EL (cell line): ENCODE measurements at places on chromosomes 7 and 10.
A peak's percentile ranks its signal among the peaks of the same experiment; 100 is the strongest.

DNA sequence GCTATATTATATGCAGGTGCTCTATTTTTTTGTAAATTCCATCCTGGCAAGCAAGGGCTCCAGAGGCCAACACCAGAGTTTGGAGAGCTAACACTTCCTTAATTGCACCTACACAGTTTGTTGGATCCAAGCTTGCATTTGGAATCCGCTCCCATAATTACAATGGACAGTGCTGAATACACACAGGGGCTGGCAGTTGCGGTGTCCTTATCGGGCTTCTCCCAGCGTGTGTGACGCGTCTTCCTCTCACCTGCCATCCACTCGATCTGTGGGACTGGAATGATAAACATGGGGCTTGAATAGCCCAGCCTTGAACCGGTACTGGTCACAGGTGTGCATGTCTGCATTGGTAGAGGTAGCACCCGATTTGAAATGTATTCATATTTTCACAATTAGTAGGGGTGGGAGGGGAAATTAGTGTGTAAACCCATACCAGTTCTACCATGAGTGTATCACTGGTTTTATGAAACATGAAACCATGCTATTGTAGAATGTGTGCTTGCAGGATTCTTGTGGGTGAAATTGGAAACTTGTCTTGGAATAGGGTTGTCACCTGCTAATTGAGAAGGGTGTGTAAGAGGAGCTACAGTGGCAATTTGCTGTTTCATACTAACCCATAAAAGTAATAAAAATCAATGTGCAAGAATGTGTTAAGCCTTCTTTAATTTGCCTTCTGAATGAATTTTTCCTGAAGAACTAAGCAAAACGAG is 316.5 kb downstream of the WDR11 start:
- DNase-seq = no peak

GRCh38 chr10:131490991-131491594 is 179.6 kb upstream of the TCERG1L start:
- no peak for DNase-seq

DNA sequence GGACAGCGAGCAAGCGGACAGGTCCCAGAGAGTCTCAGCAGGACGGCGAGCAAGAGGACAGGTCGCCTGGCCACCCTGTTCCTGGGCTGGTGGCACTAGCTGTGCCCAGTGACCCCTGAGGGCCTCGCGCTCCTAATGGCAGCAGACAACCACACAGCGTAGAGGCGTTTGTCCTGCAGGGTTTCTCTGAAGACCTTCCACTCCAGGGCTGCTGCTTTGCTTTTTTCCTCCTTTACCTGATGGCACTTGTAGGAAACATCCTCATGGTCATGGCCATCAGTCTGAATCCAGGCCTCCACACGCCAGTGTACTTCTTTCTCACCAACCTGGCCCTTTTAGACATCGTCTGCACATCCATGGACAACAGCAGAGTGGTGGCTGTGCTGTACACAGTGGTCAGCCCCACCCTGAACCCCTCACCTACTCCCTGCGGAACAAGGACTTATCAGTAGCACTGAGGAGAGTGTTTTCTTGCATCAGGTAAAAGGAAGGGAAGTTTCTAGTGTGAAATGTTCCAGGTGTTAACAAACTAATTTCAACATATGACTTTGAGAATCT is 27.4 kb downstream of the SCART1 start:
- DNase-seq = no peak

DNA sequence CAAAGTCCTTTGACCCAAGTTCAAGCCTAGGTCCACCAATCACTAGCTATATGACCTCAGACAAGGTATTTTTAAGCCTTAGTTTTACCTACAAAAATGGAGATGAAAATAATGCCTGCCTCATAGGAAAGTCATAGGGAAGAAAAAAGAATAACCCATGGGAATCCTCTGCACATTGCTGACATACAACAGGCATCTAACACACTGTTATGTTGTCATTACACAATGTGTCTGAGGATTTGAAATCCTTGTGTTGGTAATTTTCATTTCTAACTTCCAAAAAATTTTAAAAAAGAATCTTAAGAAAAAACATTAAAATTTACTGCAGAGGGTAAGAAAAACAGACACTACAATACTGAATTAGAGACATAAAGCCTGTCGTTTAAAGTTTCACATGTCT is 5.7 kb downstream of the ANK3 start:
- no peak for DNase-seq

DNA sequence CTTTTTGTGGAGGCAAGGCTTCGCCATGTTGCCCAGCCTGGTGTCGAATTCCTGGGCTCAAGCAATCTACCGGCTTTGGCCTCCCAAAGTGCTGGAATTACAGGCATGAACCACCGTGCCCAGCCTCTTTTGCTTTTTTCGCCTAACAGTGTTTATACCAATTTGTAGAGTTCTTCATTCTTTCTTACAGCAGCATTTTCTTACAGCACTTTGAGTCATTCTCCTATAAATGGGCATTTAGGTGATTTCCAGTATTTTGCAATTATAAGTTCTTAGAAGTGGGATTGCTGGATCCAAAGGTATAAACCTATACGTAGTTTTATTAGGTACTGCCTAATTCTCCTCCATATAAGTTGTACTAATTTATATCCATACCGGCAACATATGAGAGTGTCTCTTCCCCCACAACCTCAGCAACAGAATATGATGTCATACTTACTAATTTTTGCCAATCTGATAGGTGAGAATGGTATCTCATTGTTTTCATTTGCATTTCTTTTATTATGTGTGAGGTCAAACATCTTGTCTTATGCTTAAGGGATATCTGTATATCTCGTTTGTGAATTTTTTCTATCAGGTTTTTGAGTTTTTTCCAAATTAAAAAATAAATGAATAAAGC is 39.1 kb downstream of the SUFU start:
- peak; percentile 27 for DNase-seq

- DNase-seq = no peak
These were observed 4.4 kb upstream of the ABHD11 start for GRCh38 chr7:73742753-73743641.

GRCh38 chr7:90678986-90679385 is 82.9 kb downstream of the CDK14 start:
- no peak for DNase-seq

- DNase-seq = peak; percentile 13
These were observed 85.5 kb upstream of the PRKG1 start for GRCh38 chr10:50988792-50989191.

GRCh38 chr7:28105234-28105633 is 75.4 kb downstream of the JAZF1 start:
- no peak for DNase-seq

- DNase-seq = no peak
These were observed 947.9 kb upstream of the LRRN3 start for GRCh38 chr7:110142939-110143526.

DNA sequence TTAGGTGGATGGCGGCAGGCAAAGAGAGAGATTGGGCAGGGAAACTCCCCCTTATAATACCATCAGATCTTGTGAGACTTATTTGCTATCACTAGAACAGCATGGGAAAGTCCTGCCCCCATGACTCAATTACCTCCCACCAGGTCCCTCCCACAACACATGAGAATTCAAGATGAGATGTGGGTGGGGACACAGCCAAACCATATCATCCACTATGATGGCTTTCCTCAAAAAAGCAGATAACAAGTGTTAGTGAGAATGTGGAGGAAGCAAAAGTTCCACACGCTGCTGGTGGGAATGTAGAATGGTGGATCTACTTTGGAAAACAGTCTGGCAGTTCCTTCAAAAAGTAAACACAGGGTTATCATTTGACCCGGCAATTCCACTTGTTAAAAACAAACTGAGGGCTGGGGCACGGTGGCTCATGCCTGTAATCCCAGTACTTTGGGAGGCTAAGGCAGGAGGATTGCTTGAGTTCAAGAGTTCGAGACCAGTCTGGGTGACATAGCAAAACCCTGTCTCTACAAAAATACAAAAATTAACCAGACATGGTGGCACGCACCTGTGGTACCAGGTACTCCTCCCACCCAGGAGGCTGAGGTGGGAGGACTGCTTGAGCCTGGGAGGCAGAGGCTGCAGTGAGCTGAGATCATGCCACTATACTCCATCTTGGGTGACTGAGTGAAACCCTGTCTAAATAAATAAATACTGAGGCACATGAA is 161.4 kb upstream of the EEPD1 start:
- no peak for DNase-seq

DNA sequence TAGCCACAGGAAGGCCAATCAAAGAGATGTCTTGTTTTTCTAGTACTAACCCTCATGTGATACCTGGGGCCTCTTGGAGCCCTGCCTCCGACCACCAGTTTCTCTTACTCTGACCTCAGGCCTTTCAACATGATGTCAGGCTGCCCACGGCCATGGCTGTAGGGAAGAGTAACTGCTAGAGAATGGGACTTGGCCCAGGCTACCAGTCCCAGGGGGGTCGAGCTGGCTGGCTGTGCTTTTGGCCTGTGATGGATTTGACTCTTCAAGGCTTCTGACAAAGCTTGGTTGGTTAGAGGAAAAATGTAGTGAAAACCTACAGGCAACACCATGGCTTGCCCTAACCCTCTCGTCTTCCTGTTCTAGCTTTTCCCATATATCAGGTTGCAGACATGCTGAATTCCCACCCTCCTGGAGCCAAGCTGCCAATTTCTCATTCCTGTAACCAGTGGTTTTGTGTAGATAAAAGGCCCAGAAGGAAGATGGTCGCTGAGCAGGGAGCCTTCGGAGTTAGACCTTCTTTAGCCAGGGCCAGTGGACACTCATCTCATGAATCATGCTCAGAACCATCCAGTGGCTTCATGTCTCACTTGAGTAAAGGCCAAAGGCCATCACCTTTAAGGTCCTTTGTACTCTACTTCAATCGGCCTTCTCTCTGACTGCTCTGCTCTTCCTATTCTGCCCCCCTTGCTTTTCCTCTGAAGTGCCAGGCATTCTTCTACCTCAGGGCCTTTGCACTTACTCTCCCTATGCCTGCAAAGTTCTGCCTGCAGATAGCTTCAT is 19.7 kb downstream of the SUFU start:
- DNase-seq = peak; percentile 77

DNA sequence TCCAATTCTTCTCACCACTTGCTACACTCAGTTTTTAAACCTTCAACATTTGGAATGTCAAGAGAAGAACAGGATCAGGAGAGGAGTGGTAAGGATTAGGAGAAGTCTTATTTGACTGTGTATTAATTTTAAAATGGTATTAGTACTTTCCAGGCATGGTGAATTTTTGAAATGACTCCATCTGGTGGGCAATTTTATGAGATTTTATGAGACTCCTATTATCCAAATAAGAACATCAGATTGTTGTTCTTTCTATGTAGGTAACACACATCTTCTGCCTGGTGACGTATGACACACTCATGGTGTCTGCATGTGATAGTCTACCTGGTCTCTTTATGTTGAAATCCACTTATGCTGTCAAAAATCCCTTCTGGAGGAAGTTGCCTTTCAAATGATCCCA is 51.0 kb downstream of the SLC13A1 start:
- no peak for DNase-seq

- peak; percentile 92 for DNase-seq
These were observed 45.9 kb downstream of the HIPK2 start for GRCh38 chr7:139731802-139732470.

- DNase-seq = peak; percentile 69
These were observed 4.2 kb downstream of the OSBPL3 start for GRCh38 chr7:24975644-24976260.

DNA sequence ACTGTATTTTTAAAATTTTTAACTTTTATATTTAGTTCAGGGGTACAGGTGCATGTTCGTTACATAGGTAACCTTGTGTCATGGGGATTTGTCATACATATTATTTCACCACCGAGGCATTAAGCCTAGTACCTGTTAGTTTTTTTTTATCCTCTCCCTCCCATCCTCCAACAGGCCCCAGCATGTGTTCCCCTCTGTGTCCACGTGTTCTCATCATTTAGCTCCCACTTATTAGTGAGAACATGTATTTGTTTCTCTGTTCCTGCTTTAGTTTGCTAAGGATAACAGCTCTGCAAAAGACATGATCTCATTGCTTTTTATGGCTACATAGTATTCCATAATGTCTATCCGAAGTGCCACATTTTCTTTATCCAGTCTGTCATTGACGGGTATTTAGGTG is 22.4 kb upstream of the ITGA8 start:
- no peak for DNase-seq

GRCh38 chr10:35577926-35578617 is 27.1 kb upstream of the GJD4 start:
- no peak for DNase-seq

GRCh38 chr7:101747053-101747878 is 70.2 kb upstream of the CUX1 start:
- no peak for DNase-seq

GRCh38 chr7:112143136-112143535 is 63.1 kb downstream of the DOCK4 start:
- DNase-seq = no peak

- no peak for DNase-seq
These were observed 24.9 kb downstream of the PPP2R2D start for GRCh38 chr10:131925716-131926115.

GRCh38 chr10:5681930-5682329 is 2.7 kb upstream of the TASOR2 start:
- no peak for DNase-seq

DNA sequence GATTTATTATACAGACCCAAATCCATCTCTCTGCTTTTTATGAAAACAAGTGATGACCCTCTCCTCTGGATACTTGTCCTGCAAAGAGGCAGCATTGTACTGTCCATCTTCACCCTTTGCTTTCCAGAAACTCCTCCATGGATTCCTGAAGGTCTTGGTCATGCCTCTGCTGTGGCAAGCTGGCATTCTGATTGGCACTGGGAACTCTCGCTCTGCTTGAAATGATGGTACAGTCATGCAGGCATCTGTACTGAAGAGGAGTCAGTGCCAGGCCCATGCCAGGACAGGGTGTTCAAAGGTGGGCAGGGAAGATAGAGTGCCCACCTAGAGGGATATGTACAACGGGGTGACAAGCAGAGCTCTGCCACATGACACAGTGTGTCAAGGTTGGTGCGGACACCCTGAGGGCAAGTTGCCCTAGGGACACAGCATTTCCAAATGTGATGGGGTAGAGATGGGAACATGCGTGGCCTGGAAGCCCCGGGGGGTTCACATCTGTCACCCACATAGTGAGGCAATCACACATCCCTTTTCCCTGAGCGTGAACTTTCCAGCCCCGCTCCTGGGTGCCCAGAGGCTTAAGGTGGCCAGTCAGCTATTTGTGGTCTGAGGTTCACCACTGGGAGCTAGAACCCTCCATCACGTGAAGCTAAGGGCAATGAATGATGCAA is 235.7 kb upstream of the TCERG1L start:
- DNase-seq = no peak

- peak; percentile 82 for DNase-seq
These were observed 33.4 kb upstream of the PLPP4 start for GRCh38 chr10:120423431-120424197.

DNA sequence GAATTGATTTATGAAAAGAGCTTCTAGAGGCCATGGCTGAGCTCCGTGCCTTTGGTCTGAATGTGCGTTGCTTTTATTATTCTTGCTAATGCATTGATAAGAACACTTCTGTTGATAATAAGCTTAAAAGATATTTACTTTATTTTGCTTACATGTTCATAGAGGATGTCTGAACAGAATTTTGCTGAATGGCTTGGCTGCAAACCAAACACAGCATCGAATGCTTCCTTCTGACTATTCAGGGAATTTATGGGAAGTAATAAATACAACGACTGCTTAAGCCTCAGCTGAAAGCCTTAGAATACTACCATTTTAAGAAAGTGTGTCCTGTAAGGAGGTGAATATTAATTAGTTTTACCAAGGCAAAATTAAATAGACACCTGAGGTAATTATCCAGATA is 643.5 kb upstream of the POT1 start:
- DNase-seq = no peak
